ENCODE measurements at places on chromosomes 7 and 10.

GRCh38 chr10:69757553-69758309 is 44.0 kb upstream of the COL13A1 start:
- DNase-seq = no peak

- no peak for DNase-seq
These were observed 12.0 kb upstream of the ZNF800 start for GRCh38 chr7:127404286-127405072.

DNA sequence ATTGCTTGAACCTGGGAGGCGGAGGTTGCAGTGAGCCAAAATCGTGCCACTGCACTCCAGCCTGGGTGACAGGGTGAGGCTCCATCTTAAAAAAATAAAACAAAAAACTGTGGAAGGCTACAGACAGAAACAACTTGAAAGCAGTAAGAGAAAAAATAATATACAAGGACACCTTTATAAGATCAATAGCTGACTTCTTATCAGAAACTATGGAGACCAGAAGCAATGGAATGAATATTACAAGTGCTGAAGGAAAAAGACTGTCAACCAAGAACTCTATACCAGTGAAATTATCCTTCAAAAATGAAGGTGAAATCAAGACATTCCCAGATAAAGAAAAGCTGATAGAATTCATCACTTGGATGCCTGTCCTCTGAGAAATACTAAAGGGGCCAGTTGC is 49.0 kb downstream of the RBAK start:
- no peak for DNase-seq

DNA sequence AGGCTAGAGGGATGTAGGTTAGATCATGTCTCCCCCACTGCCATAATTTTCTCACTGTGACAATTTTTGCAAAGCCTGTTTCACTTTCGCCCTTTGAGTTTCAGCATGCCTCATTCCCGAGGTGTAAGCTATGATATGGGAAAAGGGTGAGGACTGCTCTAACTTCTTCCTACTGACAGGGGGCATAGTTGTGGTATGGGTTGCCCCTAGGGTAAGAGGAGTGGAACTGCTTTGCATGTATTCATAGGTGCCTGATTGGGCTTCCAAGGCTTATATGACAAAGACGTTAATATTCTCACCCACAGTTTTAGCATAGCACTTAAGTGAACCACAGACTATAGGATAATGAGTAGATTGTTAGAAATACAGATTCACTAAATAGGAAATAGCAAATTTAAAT is 148.7 kb downstream of the BBS9 start:
- DNase-seq = no peak

- no peak for DNase-seq
These were observed 8.5 kb downstream of the GPER1 start for GRCh38 chr7:1096156-1097119.

GRCh38 chr7:82339958-82340357 is 103.6 kb downstream of the CACNA2D1 start:
- DNase-seq = no peak

Data from heart left ventricle (tissue), 16 donors.